ENCODE measurements at places on chromosomes 5 and 9. TPM values are rescaled to one million over a fixed set of nuclear protein-coding genes. Genes with fewer than 3 reads are reported as not detected.

The MRPL36 gene
- 45.0 TPM for total RNA-seq

The CHSY3 gene
- 2.6 TPM for total RNA-seq

The SLC6A7 gene
- not detected for total RNA-seq

The DMRT3 gene
- total RNA-seq, result not detected

The SOWAHA gene
- not detected for total RNA-seq

The MYOZ3 gene
- not detected for total RNA-seq

The TAF11L5 gene
- total RNA-seq, result not detected

The SEMA6A gene
- 26.5 TPM for total RNA-seq

The PRRX2 gene
- total RNA-seq, result not detected

The FBLL1 gene
- not detected for total RNA-seq

The PCDHB8 gene
- 0.60 TPM for total RNA-seq

The SPATA31E1 gene
- total RNA-seq, result not detected

The CACNA1B gene
- total RNA-seq, result not detected

The ANXA2R gene
- 12.1 TPM for total RNA-seq

The GAS1 gene
- total RNA-seq, result 6.9 TPM

The TEX48 gene
- total RNA-seq, result not detected

The SLC25A2 gene
- total RNA-seq, result 0.57 TPM

The ENTREP1 gene
- total RNA-seq, result 1.9 TPM

The PCDHB4 gene
- total RNA-seq, result 0.97 TPM

The DDX4 gene
- not detected for total RNA-seq

The CAVIN4 gene
- not detected for total RNA-seq

The THG1L gene
- 8.8 TPM for total RNA-seq

The GCNT1 gene
- 27.9 TPM for total RNA-seq

The FAXDC2 gene
- 27.0 TPM for total RNA-seq

The GFI1B gene
- 4.0 TPM for total RNA-seq

The KIAA0825 gene
- total RNA-seq, result 12.1 TPM

The ZBED3 gene
- total RNA-seq, result 11.1 TPM

The ASTN2 gene
- total RNA-seq, result 3.5 TPM

The SLC24A2 gene
- not detected for total RNA-seq

The ANKRD33B gene
- 33.3 TPM for total RNA-seq

The CYLC2 gene
- total RNA-seq, result not detected

The NPDC1 gene
- total RNA-seq, result 91.8 TPM

The PAPPA gene
- total RNA-seq, result 0.72 TPM

The ST8SIA4 gene
- total RNA-seq, result 56.1 TPM

The OSMR gene
- total RNA-seq, result 73.0 TPM

The TNFSF15 gene
- total RNA-seq, result 0.55 TPM

The TMEM245 gene
- 60.8 TPM for total RNA-seq

The ZDHHC11B gene
- 6.2 TPM for total RNA-seq

The TAF11L10 gene
- not detected for total RNA-seq

The WDR36 gene
- 30.9 TPM for total RNA-seq

The SLCO6A1 gene
- not detected for total RNA-seq

The RNF38 gene
- total RNA-seq, result 44.6 TPM

The NR2F1 gene
- 13.6 TPM for total RNA-seq

The CAMK4 gene
- 16.5 TPM for total RNA-seq

The FAM221B gene
- not detected for total RNA-seq

The ENHO gene
- 0.46 TPM for total RNA-seq

Measured in spleen (tissue), 13 donors.